WERI-Rb-1 (cell line): ENCODE measurements at places on chromosomes 12 and 14.

- DNase-seq, result no peak
Measured at GRCh38 chr12:2574355-2574935, 220.3 kb upstream of the FKBP4 start.

DNA sequence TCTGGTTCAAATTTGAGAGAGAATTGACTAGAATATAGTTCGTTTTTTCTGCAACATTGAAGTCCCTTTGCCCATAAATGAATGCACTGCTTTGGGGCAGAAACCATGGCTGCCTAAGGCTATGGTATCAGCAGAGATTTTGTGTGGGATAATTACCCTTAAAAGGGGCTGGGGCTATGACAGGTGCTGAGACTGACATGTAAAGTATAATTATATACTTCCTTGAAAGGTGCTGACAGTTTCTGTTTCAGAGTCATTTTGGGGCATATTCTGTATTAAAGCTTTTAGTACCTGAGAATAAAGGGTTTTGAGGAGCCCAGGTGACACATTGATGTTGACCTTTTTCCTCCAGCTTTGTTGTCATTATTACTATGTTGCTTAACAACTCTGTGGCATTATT is 150.3 kb upstream of the PTPRQ start:
- DNase-seq, result no peak

- DNase-seq, result no peak
Measured at GRCh38 chr12:112528521-112528920, 109.8 kb downstream of the PTPN11 start.

- no peak for DNase-seq
Measured at GRCh38 chr14:64747327-64747726, 43.1 kb downstream of the PLEKHG3 start.

GRCh38 chr14:77459072-77459723 is 1.3 kb downstream of the AHSA1 start:
- peak; percentile 81 for DNase-seq

DNA sequence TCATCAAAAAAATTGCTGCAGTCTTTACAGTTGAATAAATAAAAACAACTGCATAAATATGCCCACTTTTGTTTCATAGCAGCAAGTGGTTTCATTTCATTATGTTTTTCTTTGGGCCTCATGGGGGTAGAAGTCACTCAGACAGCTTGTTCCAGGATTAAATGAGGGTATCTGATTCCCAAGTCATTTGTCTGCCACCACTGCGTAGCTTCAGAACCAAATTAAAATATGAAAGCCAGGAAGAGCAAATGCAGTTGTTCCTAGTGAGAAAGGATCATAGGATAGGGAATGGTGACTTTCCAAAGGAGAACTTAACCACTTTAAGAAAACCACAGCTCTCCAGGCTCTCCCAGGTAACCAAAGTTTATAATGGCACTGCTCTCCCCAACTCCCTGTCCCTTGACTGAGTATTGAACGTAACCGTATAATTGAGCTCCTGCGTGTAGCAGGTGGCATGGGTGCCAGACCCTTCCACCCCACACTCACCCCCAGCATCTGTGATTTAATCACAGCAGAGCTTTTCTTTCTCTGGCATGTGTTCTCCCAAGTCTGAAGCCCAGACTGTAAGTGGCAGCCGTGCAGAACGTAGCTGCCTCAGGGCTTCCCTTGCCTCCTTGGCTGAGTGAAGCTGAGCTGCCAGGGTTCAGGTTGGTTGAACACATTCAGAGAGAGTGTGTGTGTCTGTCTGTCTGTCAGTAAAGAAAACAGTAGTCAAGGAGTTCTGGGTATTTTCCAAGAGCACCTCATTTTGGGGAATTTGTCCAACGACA is 11.3 kb upstream of the KCNH3 start:
- peak; percentile 71 for DNase-seq

- DNase-seq, result no peak
Measured at GRCh38 chr12:88945051-88945732, 364.9 kb upstream of the KITLG start.

DNA sequence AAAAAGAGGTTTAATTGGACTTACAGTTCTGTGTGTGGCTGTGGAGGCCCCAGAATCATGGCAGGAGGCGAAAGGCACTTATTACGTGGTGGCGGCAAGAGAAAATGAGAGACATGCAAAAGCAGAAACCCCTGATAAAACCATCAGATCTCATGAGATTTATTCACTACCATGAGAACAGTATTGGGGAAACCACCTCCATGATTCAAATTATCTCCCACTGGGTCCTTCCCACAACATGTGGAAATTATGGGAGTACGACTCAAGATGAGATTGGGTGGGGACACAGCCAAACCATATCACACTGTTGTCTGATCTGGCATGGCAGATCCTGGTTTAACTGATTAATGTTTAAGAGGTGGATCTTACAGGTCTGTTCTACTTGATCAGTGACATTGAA is 5.6 kb downstream of the DDX47 start:
- DNase-seq, result no peak

- DNase-seq, result no peak
Measured at GRCh38 chr12:26389343-26389742, 194.0 kb downstream of the SSPN start.

- peak; percentile 70 for DNase-seq
Measured at GRCh38 chr12:122571821-122572220, 44.8 kb downstream of the KNTC1 start.

GRCh38 chr14:22793976-22794375 is 21.3 kb downstream of the SLC7A7 start:
- no peak for DNase-seq

DNA sequence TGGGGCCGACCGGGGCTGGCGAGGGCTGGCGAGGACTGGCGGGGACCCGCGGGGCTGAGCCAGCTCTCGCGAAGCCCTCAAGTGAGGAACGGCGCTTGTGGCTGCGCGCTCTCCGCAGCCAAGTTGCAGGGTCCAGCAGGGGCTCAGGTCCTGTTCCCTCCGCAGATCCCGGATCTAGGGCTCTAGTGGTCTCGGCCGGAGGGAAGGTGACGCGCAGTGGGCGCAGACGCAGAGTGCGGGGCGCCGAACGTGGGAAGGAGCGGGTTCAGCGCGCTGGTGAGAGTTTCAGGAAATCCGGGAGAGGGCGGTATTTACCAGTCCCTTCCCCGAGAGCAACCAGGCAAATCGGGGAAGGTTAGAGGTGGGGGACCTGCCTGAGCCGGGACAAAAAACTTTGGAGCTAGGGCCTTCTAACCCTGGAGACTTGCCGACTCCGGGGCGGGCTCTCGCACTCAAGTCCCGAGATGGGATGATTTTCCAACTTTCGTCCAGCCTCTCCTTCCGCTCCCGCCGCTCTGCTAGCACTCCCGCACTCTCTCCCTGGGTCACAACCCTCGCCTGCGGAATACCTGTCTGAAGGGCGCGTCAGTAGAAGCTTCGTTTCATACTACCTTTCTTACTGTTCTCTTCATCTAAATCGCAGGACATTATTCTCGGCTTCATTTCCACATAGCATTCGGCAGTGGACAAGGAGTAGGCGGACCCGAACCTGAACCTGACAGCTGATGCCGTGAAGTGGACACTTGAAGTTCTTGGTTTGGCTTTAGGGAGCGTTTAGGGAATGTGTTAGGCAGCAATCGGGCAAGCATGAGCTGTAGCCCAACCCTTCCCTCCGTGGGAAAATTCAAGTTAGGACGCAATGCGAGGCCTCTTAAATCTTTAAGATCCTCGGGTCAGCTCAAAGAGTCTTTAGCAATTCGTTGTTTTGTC is 13.6 kb upstream of the PAX9 start:
- DNase-seq, result no peak

DNA sequence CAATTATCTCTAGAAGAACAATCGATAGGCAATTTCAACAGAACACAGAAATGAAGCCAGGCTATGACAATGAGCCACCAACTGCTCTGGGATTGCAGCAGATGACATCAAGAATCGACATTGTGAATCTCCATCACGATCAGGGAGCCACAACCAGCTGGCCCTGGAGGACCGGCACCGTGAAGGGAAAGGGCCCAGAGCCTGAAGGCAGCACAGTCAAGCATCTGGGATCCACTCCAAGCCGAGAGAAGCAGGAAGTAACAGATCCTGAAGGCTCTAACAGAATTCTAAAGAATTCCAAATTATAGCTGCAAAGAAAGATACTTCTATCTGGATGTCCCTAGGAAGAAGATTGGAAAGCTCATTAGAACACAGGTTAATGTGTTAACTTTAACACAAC is 61.0 kb downstream of the LRRC74A start:
- no peak for DNase-seq

DNA sequence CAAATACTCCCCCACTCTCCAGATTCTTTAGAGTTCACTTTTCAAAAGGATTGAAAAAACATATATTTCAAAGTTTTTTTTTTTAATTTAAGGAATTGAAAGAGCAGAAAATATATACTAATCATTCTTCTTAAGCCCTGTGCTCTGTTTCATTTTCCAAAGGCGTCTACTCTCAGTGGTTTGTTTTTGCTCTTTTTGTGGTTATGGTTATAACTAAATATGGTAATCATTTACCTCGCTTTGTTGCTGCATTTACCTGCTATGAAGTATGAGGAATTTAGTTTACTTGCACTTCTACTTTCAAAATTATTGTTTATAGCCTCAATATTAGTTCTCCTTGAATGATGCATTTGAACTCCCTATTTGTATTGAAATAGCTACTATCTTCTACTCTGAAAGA is 55.9 kb upstream of the LRRK2 start:
- DNase-seq, result no peak

- no peak for DNase-seq
Measured at GRCh38 chr12:12930633-12931219, 21.2 kb downstream of the GPRC5D start.

DNA sequence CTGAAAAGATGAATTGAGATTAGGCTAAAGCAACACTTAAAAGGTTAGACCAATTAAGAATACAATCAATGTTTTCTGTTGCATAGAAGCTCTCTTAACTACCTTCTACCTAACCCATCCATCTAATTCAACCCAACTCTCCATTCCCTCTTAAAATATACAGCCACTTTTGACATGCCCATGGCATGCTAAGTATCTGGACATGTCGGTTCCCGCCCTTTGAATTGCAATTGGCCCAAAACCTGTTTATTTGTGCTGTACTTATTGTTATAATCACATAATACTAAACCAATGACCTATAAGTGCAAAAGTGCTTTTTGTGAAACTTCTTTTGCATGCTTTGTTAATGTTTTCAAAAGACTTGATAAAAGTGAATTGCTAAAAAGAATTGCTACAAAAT is 37.6 kb upstream of the APPL2 start:
- no peak for DNase-seq

DNA sequence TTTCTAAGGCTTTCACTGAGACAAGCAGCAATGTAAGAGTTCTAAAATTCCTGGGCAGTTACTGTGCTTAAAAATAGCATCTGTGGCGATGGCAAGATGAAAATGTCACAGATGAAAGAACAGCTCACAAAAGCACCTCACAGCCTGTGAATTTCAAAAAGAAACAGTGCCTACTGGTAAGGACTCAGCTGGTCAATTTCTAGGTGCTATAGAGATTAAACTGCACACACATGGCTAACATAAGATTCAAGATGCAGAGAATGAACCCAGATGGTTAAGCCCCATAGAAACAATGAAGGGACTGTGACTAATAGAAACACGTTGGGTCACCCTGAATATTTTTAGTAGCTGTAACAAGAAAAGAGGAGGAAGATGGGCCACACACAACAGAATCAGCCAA is 12.0 kb upstream of the IL26 start:
- no peak for DNase-seq

DNA sequence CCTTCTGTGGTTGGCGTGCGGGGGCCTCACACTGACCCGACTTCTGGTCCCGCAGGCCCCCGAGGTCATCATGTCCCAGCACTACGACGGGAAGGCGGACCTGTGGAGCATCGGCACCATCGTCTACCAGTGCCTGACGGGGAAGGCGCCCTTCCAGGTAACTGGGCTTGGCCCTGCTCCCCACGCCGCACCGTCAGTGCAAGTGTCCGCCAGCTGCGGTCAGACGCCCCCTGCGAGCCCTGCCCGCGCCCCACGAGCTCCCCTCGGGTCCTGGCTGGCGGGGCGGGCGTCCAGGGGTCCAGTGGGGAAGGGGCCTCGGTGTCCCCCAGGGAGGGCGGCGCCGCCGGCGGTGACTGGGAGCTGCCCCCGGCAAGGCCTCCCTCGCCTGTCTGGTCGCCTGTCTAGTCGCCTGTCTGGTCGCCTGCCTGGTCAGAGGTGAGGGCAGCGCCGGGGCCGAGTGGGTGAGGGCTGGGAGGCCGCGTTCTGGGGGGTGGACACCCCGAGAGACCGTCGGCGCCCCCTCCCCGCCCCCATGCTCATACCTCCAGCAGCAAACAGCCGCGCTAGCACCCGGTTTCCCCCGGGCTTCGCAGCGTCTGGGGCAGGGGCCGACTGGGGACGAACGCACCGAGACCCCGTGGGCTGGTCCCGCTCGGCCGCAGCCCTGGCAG is 14.8 kb downstream of the ULK1 start:
- DNase-seq, result no peak

GRCh38 chr12:12367482-12367998 is 10.7 kb downstream of the BORCS5 start:
- DNase-seq, result no peak

DNA sequence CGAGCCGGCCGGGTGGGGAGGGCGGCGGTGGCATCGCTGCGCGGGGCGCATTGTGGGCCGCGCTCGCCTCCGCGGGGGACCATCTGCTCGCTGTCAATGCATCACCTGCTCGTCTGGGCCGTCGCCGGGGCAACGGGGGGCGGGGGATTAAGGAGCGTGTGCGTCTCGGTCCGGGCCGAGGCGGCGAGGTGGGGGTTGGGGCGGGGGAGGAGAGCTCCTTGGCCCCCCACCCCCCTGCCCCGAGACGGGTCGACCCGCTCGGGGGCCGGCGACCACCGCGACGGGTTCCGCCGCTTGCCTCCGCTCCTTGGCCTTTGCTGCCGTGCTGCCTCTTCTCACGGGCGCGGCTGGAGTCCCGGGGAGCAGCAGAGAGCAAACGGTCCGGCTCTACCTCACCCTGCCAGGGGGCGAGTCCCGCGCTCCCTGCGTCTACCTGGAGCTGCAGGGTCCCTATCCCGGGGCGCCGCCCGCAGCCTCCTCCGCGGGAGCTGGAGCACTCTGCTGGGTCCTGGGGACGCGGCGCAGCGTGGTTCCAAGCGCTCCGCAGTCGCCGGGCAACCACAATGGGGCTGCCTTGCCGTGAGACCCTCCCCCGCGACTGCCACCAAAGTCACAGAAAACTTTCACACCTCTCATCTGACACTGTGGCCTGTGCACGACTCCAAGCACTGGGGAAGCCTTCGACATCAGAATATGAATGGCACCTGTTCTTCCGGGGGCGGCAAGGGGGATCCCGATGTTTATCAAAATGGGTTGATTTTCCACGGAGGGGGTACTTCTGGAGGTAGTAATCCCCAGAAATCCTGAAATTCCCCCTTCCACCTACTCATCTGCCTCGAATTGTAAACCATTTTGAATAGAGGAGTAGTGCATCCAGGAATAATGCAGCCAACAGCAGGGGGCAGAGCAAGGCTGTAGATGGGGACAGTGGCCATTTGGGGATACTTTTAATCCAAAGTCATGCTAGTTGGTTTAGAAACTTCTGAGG is at the start of gene C12orf42:
Gene C12orf42, minus strand, starts transcription at position 500 of the 988 bp plus-strand sequence. CDS start 17,542 bp downstream, outside the sequence.
- DNase-seq, result peak; percentile 85

DNA sequence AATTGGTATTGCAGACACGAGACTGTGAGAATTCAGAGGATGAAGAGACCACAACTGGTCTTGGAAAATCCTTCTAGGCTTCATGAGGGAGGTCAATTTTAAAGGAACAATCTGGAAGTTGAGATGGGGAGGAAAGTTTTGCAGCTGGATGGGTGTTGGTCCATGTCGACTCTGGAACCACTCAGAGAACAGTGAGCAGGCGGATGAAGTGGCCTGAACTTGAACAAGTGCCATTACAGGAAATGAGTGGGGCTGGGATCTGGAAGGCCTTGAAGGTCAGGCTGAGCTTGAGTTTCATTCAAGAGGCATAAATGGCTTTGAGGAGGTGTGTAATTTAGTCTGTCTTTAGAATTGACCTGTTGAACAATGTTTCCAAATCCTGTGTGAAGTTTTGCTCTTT is 140.9 kb downstream of the GALC start:
- DNase-seq, result no peak
